ENCODE measurements at places on chromosomes 11 and 22. TPM values are rescaled to one million over a fixed set of nuclear protein-coding genes. Genes with fewer than 3 reads are reported as not detected.

GRCh38 chr11:995752-996420, 40.6 kb downstream of the MUC6 start:
- H3K4me1 ChIP-seq: no peaks in the 10 kb centered on the region
- no peaks in the 10 kb centered on the region for H3K27me3 ChIP-seq
- DNase-seq: no peak

DNA sequence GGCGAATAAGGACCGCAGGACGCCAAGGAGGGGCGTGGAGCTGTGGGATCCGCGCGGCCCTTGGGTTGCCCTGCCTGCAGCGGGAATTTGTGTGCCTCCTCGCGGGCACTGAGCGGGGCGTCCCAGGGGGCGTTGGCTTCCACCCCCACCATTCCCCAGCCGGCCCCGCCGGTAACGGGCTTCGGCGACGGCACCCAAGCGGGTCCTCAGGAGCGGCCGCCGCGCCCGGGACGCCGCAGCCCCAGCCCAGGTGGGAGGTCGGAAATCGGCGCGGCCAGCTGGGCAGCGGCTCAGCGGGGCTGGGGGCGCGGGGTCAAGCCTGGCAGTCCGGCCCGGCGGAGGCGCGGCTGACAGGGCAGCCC, 320 bp downstream of the CLTCL1 start:
- no peaks in the 10 kb centered on the region for H3K27me3 ChIP-seq
- peak overlapping the region; percentile 60 for H3K4me3 ChIP-seq
- peaks cover 13% of the 10 kb centered on the region for H3K4me1 ChIP-seq

GRCh38 chr11:304915-305843, 2.4 kb upstream of the IFITM2 start:
- no peaks in the 10 kb centered on the region for H3K36me3 ChIP-seq
- peaks cover 3% of the 10 kb centered on the region for H3K4me1 ChIP-seq
- no peak overlapping the region for H3K27ac ChIP-seq
- peak; percentile 33 for DNase-seq
- H3K4me3 ChIP-seq: no peak overlapping the region
- H3K27me3 ChIP-seq: no peaks in the 10 kb centered on the region

DNA sequence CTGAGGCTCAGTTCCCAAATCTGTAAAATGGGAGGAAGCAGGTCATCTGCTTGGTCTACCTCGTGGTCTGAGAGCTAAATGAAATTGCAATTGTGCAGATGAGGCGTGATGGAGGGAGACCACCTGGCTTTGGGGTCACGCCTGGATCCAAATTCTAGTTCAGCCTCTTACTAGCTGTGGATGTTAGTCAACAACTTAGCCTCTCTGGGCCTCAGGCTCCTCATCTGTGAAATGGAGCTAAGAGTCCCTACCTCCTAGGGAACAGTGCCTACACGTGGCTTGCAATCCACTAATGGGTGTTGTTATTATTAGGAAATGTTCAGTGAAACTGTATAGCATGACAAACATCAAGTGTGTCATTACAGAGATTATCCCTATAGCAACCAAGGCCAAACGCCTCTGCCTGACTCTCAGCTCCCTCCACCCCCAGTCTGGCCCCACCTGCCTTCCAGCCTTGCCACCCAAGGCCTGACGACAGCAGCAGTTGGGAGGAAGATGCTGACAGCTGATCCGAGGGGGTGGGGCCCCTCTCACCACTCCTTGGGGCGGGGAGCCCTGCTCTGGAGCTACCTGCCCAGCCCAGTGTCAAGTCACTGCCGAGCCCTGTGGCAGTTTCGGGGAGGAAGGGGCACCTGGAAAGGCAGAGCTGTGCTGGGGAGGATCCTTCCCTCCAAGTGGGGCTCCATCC, 1.7 kb upstream of the RHOD start:
- H3K27me3 ChIP-seq: no peaks in the 10 kb centered on the region
- peak overlapping the region; percentile 86 for H3K27ac ChIP-seq
- H3K4me1 ChIP-seq: peaks cover 19% of the 10 kb centered on the region
- H3K4me3 ChIP-seq: no peak overlapping the region
- no peaks in the 10 kb centered on the region for H3K36me3 ChIP-seq

DNA sequence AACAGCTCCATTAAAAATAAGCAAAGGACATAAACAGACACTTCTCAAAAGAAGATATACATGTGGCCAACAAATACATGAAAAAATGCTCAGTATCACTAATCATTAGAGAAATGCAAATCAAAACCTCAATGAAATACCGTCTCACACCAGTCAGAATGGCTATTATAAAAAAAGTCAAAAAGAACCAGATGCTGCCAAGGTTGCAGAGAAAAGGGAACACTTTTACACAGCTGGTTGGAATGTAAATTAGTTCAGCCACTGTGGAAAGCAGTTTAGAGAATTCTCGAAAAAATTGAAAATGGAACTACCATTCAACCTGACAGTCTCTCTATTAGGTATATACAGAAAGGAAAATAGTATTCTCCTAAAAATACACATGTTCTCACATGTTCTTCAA, 102.4 kb upstream of the FIBIN start:
- no peaks in the 10 kb centered on the region for H3K36me3 ChIP-seq
- no peaks in the 10 kb centered on the region for H3K4me1 ChIP-seq
- no peak overlapping the region for H3K4me3 ChIP-seq
- DNase-seq: no peak
- H3K27ac ChIP-seq: no peak overlapping the region
- H3K27me3 ChIP-seq: no peaks in the 10 kb centered on the region

GRCh38 chr11:86245369-86246292, 1.1 kb downstream of the EED start:
- no peaks in the 10 kb centered on the region for H3K36me3 ChIP-seq
- DNase-seq: no peak
- H3K27me3 ChIP-seq: no peaks in the 10 kb centered on the region
- H3K4me1 ChIP-seq: peaks cover 12% of the 10 kb centered on the region

- peaks cover 16% of the 10 kb centered on the region for H3K4me1 ChIP-seq
- H3K27me3 ChIP-seq: no peaks in the 10 kb centered on the region
- DNase-seq: no peak
- no peaks in the 10 kb centered on the region for H3K36me3 ChIP-seq
- H3K27ac ChIP-seq: peak overlapping the region; percentile 89
These were observed 1.1 kb downstream of the PANX1 start for GRCh38 chr11:94129512-94130297.

DNA sequence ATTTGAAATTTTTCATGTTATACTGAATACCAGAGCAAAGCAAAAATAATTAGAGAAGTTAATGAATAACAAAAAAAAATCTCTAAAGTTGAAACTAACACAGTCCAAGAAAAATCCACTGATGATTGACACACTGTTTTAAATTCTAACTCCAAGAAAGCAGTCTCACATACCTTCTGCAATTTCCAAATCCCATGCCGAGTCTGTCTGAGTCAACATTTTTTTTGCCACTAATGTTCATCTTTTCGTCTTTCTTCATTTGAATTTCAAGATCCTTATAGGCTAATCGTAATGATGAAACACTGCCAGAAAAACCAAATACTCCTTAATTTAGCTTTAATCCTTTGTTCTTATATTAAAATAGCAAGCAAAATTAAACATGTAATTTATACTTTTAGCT, 39.5 kb downstream of the ARFGAP3 start:
- H3K27ac ChIP-seq: no peak overlapping the region
- no peaks in the 10 kb centered on the region for H3K27me3 ChIP-seq
- H3K36me3 ChIP-seq: peaks cover 2% of the 10 kb centered on the region
- no peak overlapping the region for H3K4me3 ChIP-seq
- no peak for DNase-seq
- H3K4me1 ChIP-seq: peaks cover 24% of the 10 kb centered on the region

DNA sequence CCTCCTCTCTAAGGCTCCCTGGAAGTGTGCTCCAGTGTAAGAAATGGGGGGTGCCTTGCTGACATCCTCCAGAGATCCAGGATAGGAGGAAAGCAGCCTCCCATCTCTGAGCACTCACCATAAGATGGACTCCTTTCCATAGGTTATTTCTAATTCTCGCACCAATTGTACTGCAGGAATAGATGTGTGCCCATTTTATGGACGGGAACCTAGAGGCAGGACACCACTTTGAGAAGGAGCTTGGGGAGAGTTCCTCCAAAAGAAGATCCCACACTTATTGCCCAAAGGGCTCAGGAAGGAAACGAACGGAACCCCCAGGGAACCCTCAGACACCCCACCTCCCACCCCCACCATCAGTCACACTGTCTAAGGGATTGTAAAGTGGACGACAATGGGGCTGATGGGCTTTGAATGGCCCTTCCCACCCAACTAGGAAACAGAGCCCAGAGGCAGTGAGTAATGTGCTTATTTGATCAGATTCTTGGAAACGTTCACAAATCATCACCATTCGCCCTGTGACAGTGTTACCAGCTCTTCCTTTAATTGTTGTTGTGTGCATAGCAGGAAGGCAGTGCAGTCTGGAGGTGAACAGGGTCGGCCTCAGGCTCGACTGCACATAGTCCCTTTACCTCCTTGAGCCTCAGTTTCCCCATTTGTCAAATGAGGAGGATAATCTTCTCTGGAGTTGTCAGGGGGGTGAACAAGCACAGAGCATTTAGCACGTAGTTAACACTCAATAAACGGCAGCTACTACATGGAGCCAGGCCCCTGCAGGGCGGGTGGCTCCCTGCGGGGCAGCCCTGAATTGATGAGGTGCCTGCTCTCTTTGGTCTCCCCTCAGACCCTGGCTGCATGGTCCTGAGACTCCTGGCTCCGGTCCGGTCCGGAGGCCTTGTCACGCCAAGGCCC, 8.4 kb upstream of the MN1 start:
- no peak overlapping the region for H3K4me3 ChIP-seq

DNA sequence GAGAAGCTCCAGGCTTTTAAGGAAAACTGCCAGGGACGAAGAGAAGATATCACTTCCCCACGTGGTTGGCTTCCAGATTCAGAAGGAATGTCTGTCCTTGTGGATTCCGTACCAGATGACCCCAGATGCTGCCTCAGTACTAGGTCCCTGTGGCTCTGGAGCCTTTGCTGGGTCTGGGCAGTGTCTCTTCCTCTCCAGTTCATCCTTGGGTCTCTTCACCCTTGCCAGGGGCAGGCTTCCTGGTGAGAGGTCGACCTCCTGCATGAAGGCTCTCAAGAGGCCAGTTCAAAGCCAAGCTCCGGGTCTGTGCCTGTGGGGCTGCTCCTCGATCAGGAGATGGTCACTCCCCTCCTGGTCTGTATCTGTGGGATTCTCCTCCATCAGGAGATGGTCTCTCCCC, 74.7 kb upstream of the B3GAT1 start:
- H3K4me1 ChIP-seq: no peaks in the 10 kb centered on the region
- H3K27ac ChIP-seq: no peak overlapping the region
- H3K36me3 ChIP-seq: no peaks in the 10 kb centered on the region
- no peaks in the 10 kb centered on the region for H3K27me3 ChIP-seq
- no peak for DNase-seq
- H3K4me3 ChIP-seq: no peak overlapping the region

DNA sequence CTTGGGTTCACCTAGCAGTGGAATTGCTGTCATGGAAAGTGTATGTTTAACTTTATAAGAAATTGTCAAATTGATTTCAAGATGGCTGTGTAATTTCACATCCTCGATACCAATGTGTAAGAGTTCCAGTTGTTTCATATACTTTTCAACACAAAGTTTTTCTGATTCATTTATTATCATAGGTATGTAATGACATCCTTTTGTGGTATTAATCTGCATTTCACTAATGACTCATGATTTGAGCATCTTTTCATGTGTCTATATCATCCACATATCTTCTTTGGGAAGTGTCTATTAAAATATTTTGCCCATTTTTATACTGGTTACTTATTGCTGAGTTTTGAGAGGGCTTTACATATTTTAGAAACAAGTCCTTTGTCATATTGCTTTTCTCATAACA, 17.0 kb upstream of the GLYATL1B start:
- DNase-seq: no peak
- H3K4me3 ChIP-seq: no peak overlapping the region
- H3K36me3 ChIP-seq: no peaks in the 10 kb centered on the region
- no peaks in the 10 kb centered on the region for H3K27me3 ChIP-seq
- H3K27ac ChIP-seq: no peak overlapping the region

DNA sequence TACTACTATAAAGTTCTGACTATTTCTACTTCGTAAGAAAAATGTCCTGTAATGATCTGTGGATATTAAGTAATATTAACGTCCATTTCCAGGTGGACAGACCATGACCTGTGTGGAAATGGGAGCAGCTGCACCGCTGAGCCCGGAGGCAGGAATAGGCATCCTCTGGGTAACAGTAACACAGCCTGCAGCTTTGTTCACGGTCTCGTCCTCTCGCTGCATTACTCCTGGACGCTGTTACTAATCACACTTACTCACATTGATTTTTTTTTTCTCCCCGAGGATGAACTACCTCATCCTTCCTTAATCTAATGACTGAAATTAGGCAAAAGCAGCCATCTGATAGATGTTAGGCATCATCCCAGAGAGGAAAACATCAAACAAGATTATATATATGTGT, 345.7 kb upstream of the NARS2 start:
- no peak for DNase-seq
- no peaks in the 10 kb centered on the region for H3K27me3 ChIP-seq
- no peak overlapping the region for H3K27ac ChIP-seq

GRCh38 chr11:108734956-108735559, 70.2 kb downstream of the DDX10 start:
- no peak overlapping the region for H3K27ac ChIP-seq
- H3K4me1 ChIP-seq: peaks cover 22% of the 10 kb centered on the region
- no peak overlapping the region for H3K4me3 ChIP-seq
- no peaks in the 10 kb centered on the region for H3K36me3 ChIP-seq
- DNase-seq: no peak

- no peaks in the 10 kb centered on the region for H3K27me3 ChIP-seq
- DNase-seq: peak; percentile 32
- H3K27ac ChIP-seq: no peak overlapping the region
- no peaks in the 10 kb centered on the region for H3K4me1 ChIP-seq
- H3K4me3 ChIP-seq: no peak overlapping the region
- H3K36me3 ChIP-seq: no peaks in the 10 kb centered on the region
These were observed 24.3 kb downstream of the GLYATL1 start for GRCh38 chr11:58963551-58964104.

The PARVG gene
- total RNA-seq: 1.6 TPM

The GP1BB gene
- total RNA-seq: 1.6 TPM

The OR51B5 gene
- not detected for total RNA-seq

The APLNR gene
- 6.9 TPM for total RNA-seq

The PRDM10 gene
- total RNA-seq: 5.3 TPM
